Coronary artery (tissue), 2 donors: ENCODE measurements at places on chromosomes 6 and 20.

DNA sequence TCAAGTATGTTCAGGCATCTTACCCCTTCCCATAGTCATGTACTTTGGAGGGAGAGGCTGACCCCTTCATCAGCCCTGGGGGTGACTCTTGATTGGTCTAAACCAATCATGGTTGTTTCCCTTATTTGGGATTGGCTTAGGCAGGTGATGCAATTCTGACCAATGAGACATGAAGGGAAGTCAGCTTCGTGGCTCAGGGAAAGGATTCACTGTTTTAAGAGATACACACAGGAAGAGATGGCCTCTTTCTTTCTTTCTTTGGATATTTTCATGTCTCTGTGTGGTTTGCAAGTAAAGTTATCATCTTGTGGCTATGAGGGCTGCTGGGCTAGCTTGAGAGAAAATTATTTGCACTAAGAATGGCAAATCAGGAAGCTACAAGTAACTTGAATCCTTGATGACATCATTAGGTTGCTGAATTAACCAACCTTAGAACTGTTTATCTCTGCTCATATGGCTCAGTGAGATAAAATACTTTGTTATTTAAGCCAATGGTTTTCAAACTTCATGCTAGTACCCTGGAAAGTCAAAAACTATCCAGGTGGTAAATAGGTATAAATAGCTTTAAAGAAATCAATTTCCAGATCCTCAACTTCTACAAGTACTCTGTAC, 144.2 kb upstream of the CENPW start:
- no peak for DNase-seq

DNA sequence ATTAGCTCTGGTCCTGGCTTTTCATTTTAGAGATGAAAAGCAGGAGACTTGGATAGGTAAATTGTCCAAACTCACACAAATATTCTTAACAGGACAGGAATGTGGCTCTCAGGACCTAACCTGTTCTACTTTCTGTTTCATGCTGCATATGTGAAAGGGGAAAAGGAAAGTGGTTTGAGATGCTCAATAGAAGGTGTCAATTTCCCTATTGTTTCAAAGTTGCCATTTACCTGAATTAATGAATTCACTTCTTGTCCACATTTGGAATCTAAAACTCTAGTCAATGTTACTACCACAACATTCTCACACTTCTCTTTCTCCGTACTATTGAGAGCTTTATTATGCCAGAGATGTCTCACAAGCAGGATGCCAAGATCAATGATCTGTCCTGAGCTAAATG, 4.8 kb upstream of the EFHC1 start:
- DNase-seq: no peak

GRCh38 chr6:40555092-40555491, 32.1 kb downstream of the LRFN2 start:
- no peak for DNase-seq

DNA sequence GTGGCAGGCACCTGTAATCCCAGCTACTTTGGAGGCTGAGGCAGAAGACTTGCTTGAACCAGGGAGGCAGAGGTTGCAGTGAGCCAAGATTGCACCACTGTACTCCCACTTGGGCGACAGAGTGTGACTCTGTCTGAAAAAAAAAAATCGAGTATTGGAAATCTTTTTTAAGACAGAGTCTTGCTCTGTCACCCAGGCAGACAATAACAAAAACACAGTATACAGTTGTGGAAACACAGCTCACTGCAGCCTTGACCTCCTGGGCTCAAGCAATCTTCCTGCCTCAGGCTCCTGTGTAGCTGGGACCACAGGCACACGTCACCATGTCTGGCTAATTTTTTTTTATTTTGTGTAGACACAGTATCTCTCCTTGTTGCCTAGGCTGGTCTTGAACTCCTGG, 15.0 kb downstream of the NANP start:
- DNase-seq: no peak

DNA sequence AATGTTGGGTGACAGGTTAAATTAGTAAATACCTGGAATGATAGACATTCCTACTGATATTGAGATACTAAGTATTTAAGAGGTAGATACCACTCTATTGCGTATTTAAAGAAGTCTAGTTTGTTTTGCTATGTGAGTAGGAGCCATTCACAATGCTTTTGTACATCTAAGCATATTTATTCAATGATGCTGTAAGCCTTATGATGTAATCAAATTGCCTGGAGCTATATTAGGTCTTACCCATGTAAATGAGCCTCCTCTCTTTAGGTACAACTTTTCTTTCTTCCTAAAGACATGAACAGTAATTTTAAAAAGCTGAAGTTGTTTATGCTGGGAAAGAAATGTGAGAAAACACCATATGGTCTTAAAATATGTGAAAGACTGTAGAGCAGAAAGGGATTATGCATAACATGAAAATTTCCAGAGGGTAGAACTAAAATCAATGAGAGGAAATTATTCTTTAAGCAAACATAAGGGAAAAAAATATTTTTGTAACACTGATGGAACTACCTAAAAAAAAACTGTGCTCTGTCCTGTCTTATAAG, 526.7 kb downstream of the EPHA7 start:
- DNase-seq: no peak

- DNase-seq: no peak
Observed at GRCh38 chr6:123770247-123770949, 33.3 kb upstream of the NKAIN2 start.

GRCh38 chr6:160667639-160668481, 3.8 kb upstream of the LPA start:
- no peak for DNase-seq

DNA sequence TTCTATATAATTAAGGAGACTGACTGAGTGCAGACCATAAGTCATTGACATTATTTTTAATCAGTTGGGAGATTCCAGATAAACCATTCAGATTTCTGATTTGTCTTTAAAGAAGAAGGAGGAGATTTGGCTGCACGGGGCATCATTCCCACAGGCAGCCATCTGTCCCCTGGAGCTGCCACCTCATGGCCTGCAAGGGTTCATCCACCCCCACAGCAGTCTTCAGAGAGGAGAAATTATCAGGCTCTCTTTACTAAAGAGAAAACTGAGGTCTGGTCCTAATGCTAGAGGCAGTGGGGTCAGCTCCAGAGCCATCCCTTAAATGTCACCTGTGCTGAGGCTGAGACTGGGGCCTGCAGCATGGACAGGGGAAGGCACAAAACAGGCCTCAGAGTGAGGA, 501.3 kb upstream of the SULF2 start:
- no peak for DNase-seq

- no peak for DNase-seq
Observed at GRCh38 chr6:26225848-26226578, 138.8 kb downstream of the HFE start.

- no peak for DNase-seq
Observed at GRCh38 chr20:20261159-20261558, 106.7 kb upstream of the INSM1 start.

DNA sequence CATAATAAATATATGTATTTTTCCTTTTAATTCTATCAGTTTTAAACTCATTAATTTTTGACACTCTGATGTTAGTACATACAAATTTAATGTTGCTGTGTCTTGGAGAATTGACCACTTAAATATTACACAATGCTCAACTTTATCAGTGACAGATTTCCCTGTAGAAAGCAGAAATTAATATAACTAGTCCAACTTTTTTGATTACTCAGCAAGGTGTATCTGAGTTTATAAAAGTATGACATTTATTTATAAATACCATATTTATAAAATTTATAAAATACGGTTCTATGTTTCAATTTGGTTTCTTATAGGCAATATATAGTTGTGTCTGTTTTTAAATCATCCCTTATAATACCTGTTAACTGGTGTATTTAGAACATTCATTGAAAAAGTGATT, 350.0 kb upstream of the EYS start:
- DNase-seq: no peak

DNA sequence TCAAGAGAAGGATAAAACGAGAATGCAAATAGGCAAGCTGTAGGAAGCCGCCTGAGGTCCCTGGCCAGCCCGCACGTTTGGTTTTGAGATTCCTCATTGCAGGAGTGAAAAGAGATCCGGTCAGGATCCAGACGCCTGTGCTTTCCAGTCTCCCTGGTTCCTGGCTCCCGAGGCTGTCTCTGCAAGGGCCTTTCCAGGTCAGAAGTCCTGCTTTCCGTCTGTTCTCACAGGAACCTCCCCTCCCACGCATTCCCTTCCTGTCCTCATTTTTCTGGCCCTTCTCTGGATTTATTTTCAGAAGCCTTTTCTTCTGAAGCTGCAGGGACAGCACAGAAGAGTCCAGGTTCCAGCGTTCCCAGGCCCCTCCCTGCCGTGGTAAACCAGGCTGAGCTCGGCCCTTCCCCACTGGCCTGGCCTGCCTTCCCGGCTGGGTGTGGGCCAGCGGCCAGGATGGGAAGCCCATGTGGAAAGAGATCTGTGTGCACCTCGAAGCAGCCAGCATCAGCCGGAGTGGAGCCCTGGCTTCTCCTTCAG, 54.0 kb downstream of the TMEM242 start:
- peak; percentile 82 for DNase-seq

GRCh38 chr6:131443014-131443413, 130.0 kb upstream of the ARG1 start:
- DNase-seq: no peak

GRCh38 chr20:5141615-5142014, 14.8 kb downstream of the CDS2 start:
- DNase-seq: no peak

GRCh38 chr6:159642481-159642880, 50.6 kb downstream of the SOD2 start:
- no peak for DNase-seq

DNA sequence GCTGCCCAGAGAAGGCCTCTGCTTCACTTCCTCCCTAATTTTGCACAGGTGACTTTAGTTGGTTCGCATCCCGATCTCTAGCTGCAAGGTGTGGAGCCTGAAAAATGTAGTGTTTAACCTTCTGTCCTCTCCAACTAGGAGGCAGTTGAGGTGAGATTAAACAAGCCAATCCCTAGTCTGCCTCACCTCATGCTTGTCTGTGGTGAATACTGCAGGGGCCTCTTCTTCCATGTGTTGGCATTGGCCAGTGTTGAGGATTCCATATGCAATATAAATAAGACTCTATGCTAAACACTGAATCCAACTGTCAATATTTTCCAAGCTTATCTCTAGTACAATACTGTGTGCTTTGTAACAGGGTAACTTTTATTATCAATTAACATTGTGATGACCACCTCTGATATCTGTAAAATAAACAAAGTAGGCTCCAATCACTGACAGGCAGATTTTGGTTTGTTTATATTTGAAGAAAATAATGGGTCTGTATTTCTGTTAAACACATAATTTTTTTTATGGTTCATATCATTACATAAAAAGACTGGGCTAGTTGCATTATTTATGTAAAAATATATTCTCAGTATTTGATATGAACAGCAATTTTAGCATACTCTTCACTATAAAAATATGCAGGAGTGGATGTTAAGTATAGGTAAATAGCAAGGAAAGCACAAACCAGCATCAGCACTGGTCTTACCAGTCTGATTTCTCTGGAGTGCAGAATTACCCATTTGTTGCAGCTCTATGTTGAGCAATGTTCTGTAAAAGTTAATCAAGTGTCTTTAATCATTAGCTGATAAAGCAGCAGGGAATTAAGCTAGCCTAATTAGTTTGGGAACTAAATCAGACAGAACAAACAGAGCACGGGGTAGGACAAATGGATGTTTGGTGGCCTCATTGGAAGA, 74.0 kb downstream of the ANKRD6 start:
- no peak for DNase-seq

DNA sequence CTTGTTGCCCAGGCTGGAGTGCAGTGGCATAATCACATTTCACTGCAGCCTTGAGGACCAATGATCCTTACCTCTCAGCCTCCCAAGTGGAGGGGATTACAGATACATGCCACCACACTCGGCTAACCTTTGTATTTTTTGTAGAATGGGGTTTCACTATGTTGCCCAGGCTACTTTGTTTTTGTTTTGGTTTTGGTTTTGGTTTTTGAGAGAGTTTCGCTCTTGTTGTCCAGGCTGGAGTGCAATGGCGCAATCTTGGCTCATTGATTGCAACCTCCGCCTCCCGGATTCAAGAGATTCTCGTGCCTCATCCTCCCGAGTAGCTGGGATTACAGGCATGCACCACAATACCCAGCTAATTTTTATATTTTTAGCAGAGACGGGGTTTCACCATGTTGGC, 105.5 kb downstream of the BMP7 start:
- no peak for DNase-seq

DNA sequence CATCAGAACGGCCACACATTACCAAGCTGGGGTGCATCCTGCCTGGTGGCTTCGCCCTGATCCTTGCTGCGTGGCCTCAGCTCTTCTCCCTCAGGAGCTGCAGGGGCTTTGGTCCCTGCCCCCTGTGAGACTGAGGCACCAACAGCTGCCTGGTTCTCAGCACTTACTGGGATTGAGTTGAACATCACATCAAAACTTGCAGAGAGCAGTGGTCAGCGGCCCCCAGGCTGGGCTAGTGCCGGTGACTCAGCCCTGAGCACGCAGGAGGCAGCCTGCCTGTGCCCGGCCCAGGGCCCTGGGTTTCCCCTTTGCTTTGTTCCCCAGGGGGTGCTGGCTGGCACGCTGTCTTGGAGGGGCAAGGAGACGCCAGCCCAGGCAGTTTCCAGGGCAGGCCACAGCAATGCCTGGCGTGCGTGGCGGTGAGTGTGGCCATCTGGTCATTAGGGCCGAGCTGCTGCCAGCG, 63.3 kb downstream of the DLL1 start:
- no peak for DNase-seq

GRCh38 chr6:115894426-115894992, 166.2 kb downstream of the FRK start:
- DNase-seq: no peak

DNA sequence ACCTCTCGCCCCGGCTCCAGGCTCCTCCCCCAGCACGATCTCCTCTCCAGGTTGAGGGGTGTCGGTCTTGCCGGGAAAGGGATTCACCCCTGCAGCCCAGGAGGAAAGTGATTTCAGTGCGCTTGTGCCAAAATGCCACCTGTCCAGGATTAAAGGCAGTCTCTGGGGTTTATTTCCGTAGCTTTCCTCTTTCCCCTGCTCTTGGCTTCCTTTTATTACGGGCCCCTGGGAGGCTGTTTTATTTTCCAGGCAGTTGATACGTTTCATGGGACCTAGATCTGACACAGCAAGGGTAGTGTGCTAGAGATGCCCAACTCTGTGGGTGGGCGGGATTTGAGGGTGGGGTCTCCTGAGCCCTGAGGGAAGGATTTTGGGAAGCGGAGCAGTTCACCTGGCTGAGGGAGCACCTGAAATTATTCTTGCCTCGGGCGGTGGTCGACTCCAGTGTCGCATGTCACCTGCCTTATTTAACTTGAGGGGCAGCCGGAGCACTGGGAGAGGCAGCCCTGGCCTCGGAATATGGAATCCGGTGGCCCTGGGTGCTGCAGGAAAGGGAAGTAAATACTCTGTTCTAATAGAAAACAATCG, 9.5 kb upstream of the NKX2-2 start:
- DNase-seq: peak; percentile 31

- DNase-seq: no peak
Observed at GRCh38 chr6:72711731-72712130, 89.9 kb downstream of the KCNQ5 start.

- DNase-seq: no peak
Observed at GRCh38 chr6:42564506-42564825, 637 bp downstream of the UBR2 start.

DNA sequence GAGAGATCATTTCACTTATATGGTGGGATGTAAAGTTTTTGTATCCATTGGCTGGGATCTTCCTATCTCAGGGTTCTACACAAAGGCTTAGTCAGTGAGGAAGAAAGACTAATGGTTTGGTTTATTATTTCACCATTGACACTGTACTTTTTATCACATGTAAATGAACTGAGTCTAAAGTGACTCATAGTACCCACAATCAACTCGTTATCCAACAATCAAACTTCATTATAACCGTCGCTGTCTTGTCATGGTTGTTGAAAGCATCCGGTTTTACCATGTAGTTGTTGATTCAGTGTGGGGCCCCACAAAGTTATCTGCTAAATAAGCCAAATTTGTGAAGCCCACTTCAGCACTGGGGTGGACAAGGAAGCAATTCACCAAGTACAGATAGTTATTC, 55.8 kb upstream of the MTRF1L start:
- no peak for DNase-seq
